ENCODE measurements at places on chromosomes 2 and 18.

DNA sequence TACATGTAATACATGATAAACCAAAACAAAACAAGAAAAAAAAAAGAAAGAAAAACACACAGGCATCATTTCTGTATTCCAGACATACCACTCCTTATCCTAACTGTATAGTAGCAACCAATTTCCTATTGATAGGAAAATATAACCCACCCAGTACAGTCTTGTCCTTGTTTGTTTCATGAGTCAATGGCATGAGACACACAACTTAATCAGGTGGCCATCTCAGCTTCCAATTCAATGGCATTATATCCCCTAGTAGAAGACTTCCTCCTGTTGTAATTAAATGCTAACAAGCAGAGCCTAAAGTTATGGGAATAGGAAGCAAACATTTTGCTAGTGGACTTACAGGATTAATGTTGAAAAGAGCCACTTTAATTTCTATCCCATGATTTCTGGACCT lies 121.0 kb upstream of the NOL4 start:
- no peak for DNase-seq

- DNase-seq = no peak
Observed at GRCh38 chr18:4807604-4808293, 352.6 kb upstream of the DLGAP1 start.

GRCh38 chr2:136358576-136358975 lies 240.6 kb upstream of the CXCR4 start:
- no peak for DNase-seq

DNA sequence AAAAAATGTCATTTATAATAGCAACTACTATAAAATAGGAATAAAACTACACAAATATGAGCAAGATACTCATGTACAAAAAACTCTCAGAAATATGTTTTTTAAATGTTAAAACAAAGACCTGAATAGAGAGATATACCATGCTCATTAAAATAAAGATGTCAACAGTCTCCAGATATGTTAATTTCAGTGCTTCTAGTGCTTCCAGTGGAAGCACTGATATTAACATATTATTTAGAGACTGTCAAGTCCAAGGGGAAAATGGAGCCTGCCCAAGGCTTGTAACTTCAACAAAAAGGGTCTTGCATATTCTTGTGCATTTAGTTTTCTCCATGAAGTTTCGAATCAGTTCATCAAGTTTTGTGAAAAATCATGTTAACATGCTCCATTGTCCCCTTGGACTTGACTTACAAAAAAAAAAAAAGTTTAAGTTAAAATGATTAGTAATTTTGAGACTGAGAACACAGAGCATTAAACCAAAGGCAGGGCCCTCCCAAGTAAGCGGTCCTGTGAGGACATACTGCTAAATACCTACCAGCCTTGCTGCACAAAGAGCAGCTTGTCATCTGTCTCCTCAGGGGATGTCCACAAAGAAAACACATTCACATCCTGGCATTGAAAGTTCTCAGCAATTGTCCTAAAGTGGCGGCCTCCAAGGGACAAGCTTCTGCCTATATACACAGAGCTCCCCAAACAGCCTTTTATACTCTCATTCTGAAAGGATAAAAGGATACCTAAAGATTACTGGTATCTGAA lies 501.9 kb upstream of the CHAC2 start:
- DNase-seq = no peak

DNA sequence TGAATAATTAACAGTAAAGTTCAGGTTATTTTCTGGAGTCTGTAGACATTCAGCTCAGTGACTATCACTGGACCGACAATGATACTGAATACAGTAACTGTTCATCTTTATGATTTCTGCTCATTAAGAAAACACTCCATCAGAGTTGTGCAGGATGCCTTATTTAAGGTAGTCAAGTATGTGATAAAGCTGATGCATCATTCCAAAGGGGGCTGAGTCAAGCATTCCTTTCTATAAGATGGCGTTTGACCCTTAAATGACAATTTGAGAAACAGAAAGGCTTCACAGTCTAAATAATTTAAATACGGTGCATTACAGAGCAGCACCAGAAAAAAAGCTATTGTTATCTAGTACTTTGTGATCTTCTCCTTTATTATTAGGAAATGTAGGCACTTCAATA lies 131.1 kb downstream of the CDH2 start:
- DNase-seq = no peak

- no peak for DNase-seq
Observed at GRCh38 chr2:68290901-68291300, 28.8 kb downstream of the CNRIP1 start.

DNA sequence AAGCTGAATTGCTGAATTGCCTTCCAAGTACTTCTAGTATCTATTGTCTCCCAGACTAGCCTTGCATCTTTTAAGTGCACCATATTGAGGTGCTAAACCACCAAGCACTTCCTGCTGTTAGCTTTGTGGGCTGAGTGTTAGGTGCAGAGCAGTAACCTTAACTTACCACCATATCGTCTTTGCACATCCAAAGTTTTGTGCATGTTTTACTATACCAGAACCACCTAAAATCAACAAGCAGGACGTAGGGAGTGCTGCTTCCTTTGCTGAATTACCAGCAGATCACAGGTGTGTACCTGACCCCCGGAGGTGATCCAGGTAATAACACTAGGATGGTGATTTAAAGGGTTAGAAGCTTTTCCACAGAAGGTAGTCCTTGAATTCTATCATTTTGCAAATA lies 359.9 kb upstream of the HNRNPA3 start:
- DNase-seq = no peak

GRCh38 chr18:80229766-80230745 lies 17.3 kb downstream of the PARD6G start:
- no peak for DNase-seq

DNA sequence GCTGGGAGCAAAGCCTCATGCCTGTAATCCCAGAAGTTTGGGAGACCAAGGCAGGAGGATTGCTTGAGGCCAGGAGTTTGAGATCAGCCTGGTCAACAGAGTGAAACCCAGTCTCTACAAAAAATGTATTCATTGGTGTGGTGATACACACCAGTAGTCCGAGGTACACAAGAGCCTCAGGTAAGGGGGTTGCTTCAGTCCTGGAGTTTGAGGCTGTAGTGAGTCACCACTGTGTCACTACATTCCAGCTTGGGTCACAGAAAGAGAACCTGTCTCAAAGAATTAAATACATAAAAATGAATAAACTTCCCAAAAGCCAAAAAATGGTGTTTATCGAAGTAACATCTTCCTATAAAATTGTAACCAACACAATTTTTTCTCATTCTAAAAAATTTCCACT lies 568.1 kb upstream of the LINC00305 start:
- DNase-seq = no peak

DNA sequence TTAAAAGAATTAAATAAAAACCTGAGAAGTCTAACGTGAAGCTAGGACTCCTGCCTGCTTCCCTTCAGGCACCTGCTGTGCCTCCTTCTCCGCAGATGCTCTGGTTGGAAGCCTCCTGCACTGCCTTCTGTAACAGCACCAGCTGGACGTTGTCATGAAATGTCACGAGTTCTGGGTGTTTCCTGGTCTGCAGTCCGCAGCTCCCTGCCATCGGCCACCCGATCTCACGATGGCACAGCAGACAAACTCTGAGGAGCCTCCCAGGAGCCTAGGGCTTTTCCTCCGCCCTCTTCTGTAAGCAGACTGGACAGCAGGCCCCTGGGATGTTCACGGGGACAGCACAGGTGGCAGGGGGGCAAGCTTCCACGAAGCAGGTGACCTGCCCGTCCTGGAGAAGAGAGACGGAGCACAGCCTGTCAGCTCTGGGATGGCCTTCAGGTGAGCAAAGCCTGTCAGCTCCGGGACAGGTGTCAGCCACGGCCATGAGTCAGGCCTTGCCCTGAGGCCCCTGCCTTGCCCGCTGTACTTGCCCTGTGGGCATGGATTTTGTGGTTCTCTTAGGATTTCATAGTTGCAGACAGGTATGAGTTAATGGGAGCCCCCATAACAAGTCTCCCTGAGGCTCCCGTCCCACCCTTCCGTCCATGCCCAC lies 110.3 kb downstream of the PXDN start:
- no peak for DNase-seq

DNA sequence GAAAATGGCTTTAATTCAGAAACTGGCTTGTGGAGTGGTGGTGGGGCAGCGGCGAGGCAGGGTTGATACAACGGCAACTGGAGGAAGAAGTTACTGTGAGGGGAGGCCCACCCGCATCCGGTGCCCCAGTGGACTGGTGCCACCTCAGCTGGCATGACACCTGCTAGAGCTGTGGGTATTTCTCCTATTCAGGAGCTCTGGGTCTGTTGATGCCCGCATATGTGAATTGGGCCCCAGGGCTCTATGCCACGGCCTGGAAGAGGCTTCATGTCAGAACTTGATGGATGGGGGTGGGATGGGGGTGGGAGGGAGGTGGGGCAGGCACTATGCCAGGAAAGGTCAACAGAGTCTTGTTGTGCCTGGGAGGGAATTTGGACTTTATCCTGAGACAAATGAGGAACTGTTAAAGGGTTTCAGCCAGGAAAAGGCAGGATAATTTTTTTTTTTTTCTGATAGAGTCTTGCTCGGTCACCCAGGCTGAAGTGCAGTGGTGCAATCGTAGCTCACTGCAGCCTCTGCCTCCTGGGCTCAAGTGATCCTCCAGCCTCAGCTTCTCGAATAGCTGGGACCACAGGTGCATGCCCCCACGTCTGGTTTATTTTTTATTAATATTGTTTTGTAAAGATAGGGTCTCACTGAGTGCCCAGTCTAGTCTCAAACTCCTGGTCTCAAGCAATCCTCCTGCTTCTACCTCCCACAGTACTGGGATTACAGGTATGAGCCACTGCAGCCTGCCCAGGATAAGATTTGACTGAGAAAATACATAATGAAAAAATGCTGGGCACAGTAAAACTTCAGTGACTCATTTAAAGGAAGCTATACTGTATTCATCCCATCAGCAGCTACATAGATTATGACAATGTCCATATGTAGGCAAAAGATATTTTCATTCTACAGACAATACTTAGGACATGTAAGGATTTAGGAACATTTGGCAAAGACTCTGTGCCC lies 52.6 kb downstream of the SH2D6 start:
- DNase-seq = no peak

DNA sequence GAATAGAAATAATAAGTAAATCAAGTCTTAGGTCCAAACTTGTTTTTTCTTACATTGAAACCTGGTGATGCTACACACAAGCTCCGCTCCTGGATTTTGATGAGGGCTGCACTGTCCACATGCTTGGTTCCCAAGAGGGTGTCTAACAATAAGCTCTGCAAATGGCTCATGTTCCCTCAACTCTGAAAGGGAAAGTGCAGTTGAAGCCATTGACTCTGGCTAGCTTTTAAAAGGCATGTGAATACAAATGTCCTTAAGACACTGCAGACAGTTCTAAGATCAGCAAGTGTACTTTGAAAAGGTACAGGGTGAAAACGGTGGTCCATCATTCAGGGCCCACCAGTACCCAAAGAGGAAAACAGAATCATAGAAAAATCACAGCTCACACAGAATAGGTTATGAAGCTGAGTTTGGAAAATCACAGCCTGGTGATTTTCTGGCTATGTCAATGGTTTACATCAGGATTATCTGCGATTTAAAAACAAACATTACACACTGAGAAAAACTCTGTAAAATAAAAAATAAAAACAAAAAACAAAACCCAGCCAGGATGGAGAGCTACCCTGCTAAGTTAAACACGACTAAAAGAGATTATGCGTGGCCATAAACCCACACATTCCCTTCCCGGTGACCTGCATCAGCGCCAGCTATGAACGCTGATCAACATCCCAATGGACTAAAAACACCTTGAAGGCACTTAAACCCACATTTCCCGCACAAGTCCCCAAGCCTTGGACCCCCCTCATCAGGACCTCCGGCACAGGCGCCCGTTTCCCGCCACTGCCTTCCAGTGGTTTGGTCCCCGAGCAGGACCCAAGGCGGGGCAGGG lies 554 bp downstream of the PFN4 start:
- DNase-seq = no peak

GRCh38 chr2:162731917-162732804 lies 106.4 kb downstream of the KCNH7 start:
- DNase-seq = no peak

GRCh38 chr18:65544701-65545100 lies 206.1 kb upstream of the CDH7 start:
- DNase-seq = no peak

GRCh38 chr2:101150306-101151145 lies 656 bp downstream of the TBC1D8 start:
- no peak for DNase-seq

GRCh38 chr2:188193230-188193629 lies 98.4 kb upstream of the GULP1 start:
- DNase-seq = no peak

- no peak for DNase-seq
Observed at GRCh38 chr2:86791573-86791972, 860 bp upstream of the CD8A start.

DNA sequence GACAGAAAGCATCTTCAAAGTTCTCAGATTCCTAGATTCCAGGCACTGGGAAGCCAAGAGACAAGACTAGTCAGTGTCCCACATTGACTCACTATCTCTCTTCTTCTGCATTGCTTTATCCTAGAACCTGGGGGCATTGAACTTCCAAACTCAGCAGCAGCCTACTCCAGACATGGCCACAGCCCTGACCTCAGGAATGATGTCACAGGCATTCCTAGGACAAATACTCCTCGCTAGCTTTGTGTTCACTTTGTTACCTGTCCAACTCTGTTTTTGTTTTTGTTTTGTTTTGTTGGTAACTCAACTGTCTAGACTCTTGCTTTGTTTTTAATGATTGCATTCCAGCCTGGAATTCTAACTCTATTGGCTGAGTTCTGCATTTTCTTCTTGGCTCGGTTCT lies 449.3 kb upstream of the SPHKAP start:
- no peak for DNase-seq

DNA sequence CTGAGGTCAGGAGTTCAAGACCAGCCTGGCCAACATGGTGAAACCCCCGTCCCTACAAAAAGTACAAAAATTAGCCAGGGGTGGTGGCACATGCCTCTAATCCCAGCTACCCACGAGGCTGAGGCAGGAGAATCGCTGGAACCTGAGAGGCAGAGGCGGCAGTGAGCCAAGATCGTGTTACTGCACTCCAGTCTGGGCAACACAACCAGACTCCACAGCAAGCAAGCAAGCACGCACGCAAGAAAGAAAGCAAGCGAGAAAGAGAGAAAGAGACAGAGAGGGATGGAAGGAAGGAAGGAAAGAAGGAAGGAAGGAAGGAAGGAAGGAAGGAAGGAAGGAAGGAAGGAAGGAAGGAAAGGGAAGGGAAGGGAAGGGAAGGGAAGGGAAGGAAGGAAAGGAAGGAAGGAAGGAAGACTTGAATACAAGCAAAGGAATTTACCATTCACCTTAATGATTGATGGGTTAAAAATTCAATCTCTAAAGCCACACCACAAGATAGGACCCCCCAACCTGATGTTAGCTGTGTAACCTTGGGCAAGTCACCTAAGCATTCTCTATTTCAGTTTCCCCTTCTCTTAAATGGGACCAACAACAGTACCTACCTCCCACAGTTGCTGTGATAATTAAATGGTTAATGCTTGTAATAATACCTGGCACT lies 181.7 kb downstream of the ATAD2B start:
- DNase-seq = no peak

- no peak for DNase-seq
Observed at GRCh38 chr18:10878703-10879102, 270.7 kb downstream of the PIEZO2 start.

DNA sequence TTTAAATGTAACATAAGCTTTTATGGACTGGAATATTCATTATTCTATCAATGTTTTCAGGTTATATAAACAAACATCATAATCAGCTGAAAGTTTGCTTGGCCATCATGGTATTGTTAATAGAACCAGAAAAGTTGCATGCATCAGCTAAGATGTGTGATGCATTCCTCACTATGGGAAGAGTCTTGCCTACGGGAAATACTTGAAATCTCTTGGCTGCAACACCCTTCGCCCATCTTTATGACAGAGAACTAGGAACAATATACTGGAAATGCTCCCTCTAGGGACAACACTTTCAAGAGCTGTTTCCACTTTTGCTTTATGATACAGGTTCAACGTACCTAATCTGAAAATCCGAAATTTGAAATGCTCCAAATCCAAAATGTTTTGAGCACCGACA lies 1390.8 kb downstream of the DPP10 start:
- no peak for DNase-seq

Measured in activated CD8-positive, alpha-beta memory T cell treated with anti-CD3 and anti-CD28 coated beads for 1 hour (primary cell).